ENCODE measurements at places on chromosomes 16 and 17.

GRCh38 chr17:14341866-14342265 lies 41.0 kb downstream of the HS3ST3B1 start:
- no peak for DNase-seq

DNA sequence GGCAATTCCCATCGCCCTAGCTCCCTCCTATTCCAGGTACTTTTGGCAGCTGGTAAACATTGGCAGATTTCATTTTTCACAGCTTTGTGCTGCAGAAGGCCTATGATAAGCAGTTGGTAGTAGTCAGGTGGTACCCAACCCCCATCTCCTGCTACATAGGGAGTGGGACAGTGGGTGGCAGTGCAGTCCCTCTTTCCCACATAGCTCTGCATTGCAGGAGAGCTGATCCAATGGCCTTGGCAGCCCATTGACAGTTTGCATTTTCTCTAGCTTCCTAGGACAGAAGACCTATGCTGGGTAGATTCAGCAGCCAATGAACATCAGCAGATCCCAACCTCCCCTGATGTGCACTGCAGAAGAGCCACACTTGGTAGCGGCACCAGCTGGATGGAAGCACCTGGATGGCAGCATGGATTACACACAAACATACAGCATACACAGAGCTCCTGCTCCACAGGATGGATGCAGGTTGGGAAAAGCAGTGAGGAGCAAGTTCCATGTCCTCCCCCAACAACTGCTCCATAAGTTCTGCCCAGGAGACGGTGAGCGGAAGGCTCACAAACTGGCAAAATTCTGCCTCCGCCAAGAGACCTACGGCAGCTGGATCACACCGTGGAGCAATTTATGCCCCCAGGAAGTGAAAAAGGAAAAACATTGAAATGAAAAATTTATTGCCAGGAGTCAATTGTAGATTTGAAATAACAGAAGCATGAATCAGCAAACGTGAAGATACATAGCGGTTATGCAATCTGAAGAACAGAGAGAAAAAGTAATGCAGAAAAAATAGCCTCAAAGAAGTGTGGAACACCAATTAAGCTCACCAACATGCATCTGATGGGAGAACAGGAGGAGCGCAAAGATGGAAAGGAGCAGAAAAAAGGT lies 95.7 kb downstream of the CACNG1 start:
- DNase-seq: no peak

DNA sequence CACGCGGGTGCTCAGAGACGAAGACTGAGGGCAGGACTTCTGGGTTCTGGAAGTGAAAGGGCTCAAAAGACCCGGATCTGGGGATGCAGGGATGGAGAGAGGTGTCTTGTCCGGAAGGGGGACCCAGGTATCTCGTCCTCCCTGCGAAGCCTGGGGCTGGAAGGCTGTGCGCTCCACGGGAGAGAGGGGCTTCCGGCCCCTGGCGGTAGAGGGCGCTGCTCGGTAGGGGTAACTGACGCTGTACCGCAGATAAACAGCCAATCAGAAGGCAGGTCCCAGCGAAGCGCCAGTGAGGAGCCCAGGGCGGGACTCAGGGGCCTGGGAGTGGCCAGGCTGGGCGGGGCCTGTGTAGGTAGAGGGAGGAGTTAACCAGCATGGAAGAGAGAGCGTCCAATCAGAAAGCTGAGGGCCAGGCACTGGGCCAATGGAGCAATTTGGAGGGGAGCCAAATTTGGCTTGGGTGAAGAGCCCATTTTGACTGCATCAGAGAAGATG lies 804 bp downstream of the TGFB1I1 start:
- DNase-seq: peak; percentile 84

DNA sequence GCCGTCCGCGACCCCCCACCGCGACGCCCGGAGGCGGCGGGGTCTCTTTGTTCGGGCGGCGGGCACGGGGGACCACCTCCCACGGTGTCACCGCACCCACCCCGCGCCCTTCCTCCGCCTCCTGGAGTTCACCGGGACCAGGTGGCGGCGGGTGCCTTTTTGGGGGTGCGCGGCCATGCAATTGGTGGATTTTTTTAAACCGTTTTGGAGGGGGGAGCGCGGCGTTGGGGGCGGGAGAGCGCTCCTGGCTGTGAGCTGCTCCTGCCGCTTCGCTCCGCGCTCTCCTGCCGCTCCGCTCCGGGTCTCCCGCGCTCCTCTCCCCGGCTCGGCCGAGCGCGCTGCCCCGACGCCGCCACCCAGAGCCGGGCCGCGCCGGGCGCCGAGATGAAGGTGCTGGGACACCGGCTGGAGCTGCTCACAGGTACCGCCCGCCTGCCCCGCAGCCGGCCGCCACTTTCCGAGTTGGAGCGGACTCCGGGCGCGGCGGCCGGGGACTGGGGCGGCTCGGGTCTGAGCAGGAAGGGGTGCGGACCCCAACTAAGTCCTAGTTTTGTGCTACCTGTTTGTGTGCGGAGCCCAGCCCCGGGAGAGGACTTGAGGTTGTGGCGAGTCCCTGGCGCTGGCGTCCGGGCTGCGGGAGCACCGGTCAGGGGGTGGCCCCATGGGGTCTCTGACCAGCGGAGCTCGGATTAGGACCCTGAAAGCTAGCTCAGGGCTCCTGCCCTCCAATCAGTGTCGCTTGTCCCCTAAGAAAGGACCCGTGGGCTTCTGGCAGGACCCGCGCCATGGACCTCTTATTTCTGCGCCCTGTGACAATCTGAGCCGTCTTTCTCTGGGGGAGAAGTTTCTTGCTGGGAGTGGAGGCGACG lies 35.7 kb upstream of the NDRG4 start:
- no peak for DNase-seq

GRCh38 chr17:58693751-58694150 lies 1.3 kb downstream of the RAD51C start:
- no peak for DNase-seq

- peak; percentile 63 for DNase-seq
Observed at GRCh38 chr17:34248511-34249024, 6.5 kb upstream of the CCL2 start.

- no peak for DNase-seq
Observed at GRCh38 chr16:86573215-86573614, 5.1 kb upstream of the FOXL1 start.

- no peak for DNase-seq
Observed at GRCh38 chr16:56343661-56344517, 81.5 kb downstream of the AMFR start.

DNA sequence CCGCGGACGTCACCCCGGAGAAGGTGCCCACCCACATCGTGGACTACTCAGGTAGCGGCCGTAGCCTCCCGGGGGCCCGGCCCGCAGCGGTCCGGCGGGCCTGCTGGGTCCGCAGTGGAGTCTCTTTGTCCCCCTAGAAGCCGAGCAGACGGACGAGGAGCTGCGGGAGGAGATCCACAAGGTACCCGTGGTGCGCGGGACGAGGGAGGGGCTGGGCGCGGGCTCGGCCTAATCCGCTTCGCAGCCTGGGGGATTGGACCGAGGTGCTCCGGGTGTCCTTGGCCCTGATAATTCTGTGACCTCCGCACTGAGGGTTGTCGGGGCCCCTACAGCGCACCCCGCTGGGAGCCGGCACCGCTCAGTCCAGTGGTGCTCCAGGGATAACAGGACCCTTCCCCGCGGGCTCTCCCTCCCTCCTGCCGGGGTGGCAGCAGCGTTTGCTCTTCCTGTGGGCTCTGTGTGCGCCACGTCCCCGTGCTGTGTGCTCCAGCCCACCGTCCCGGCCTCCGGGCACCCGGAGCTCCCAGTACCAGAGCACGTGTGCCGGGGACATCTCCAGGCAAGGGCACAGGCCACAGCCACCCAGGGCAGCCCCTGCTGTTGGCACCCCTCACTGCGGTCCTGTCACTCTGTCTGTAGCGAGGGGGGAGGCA lies 713 bp downstream of the RHOT2 start:
- DNase-seq: no peak

- no peak for DNase-seq
Observed at GRCh38 chr16:85334718-85335583, 222.7 kb upstream of the CIBAR2 start.

DNA sequence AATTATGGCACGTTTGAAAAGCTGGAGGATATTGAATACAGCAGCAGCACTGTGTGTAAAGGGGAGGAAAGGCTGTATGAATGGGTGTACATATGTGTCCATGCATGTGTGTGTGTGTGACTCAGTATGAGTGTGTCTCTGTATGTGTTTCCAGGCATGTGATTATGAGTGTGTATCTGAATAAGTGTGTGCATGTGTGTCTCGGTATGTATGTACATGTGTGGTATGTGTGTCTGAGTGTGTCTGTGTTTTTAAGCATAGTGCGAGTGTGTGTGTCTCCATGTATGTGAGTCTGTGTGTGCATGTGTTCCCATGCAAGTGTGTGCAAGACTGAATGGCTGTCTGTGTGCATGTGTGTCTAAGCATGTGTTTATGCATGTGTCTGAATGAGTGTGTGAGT lies 259.1 kb upstream of the XYLT1 start:
- DNase-seq: no peak

DNA sequence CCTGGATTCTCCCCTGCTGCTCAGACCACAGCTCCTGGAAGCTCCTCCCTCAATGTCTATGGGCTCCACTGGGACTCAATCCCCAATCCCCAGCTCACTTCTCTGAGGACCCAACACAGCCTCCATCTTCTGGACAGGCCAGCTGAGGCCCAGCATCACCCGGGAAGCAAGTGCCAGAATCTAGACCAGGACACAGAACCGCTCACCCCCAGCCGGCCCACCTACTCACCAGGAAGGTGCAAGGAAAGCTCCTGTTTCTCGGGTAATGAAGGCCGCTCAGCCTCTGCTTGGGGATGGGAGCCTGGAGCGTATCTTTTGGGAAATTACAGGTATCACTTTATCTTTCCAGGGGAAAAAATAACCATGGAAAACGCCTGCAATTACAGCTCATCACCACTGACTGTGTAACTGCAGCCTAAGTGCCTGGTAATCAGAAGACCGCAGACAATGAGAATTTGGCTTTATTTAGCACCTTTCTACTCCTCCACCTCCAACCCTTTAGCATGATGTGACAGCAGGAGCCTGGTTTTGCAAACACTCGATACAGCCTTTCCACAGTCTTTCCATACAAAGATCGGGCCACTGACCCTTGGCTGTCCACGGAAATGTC lies 49.6 kb upstream of the RPL38 start:
- DNase-seq: no peak

DNA sequence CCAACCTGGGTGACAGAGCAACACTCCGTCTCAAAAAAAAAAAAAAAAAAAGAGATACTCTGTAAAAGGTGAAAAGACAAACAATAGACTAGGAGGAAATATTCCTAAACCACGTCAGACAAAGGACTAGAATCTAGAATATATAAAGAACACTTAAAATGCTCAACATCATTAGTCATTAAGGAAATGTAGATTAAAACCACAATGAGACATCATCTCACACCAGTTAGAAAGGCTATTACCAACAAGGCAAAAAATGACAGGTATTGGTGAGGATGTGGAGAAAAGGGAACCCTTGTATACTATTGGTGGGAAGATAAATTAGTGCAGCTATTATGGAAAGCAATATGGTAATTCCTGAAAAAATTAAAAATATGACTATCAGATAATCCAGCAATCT lies 903.1 kb upstream of the SOX9 start:
- DNase-seq: no peak

DNA sequence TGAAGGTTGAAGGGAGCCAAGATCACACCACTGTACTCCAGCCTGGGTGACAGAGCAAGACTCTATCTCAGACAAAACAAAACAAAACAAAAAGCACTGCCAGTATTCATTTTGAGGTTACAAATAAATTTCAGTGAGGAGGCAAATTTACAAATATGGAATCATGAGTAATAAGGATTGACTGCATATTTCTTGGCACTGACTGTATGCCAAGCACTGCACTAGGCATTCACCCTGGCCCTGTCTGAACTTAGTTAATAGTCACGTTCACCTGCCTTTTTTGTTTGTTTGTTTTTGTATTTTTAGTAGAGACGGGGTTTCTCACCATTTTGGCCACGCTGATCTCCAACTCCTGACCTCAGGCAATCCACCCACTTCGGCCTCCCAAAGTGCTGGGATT lies 5.1 kb downstream of the LDAF1 start:
- no peak for DNase-seq

- no peak for DNase-seq
Observed at GRCh38 chr16:85369741-85370528, 243.2 kb upstream of the GSE1 start.

Data from stromal cell of bone marrow (primary cell).